ENCODE measurements at places on chromosomes 12 and 14.

GRCh38 chr14:29007990-29008389 is 241.4 kb downstream of the FOXG1 start:
- DNase-seq, result no peak

DNA sequence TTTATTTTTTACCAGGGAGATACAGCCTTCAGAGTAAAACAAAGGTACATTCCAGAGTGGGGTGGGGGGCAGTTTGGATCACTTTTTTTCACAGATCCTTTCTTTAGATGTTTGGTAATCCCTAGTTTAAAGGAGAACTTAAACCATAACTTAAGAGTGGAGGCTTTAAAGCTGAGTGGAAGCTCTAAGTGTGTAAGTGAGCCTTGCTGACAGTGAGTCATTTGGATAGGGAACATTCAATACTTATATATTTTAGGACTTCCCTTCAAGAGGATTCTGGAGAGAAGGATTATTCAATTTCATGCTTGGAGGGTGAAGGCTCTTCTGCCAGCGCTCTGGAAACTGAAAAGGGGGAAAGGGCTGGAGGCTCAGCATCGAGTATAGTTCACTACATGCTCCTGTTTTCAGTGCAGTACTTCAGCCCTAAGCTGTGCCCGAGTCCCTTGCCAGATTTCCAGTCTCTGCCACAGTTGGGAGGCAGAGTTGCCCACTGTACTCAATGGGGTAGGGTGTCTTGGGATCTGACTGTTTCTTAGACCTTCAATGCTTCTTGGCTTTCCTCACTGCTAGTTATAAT is 8.4 kb downstream of the PRKAG1 start:
- no peak for DNase-seq

GRCh38 chr12:2338991-2339431 is 286.2 kb downstream of the CACNA1C start:
- no peak for DNase-seq

DNA sequence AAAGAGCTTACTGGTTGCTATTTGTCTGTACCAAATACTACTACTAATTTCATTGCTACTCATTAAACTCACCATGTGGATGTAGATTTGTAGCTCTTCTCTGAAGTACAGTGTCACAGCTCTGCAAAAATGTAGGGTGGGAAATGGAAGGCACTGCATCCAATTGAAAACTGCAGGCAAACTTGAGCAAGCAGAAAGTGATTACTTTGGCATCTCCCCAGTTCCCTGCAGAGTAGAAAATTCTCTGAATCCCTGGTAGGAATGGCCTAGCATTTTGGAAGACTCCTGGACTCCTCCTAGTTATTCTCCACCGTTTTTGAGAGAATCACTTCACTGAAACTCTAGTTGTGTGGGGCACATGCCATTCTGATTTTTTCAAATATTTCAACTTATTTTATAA is 239.1 kb downstream of the DIO2 start:
- DNase-seq, result no peak

DNA sequence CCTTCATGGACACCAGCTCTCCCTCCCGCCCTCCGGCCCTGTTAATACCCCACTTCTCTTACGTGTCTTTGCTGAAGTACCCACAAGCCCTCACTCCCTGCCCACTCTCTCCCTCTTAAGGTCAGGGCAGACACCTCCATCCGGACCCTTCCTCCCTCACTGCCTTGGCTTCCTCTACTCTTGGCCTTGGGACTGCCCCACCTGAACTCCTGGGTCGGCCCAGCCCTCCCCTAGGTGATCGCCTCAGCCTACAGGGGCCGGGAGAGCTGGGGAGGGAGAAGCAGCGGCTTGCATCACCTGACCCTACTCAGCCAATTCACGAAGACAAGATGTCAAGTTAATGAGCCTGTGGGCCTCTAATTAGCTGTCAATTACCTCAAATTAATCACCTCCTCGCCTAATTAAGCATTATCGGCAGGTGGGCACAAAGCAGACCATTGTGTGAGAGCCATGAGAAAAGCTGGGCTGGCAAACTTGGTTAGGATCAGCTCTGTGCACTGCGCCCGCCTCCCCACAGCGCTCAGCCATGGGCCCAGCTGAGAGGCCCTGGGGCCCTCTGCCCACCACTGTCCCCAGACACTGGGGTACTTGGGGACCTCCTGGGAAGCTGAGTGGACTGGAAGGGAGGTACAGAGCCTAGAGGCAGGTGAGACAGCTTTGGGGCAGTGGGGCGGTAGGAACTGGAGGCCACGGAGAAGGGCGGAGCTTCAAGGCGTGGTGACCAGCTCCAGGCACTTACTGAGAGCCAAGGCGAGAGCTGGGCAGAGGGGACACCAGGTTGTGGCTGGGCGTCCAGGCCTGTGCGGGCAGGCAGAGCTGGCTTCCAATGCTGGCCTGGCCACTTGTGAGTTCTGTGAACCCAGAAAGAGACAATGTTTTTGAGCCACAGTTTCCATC is 25.1 kb upstream of the VSX2 start:
- DNase-seq, result no peak

DNA sequence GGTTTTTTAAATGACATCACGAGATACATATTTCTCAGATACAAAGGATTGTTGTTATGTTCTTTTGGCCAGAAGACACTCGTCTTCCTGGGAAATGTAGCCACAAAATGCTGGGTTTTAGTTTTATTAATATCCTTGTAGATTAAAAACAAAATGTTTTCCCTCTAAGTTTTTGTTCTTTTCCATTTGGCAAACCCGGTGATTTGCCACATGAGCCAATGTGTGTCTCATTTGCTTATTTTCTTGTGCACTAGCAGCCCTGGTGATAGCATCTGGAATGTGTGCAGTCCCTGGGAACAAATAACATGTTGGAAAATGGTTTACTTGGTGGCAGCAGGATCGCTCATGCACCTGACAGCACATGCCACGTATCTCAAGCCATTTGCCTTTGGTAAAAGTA is 61.0 kb downstream of the HMGA2 start:
- no peak for DNase-seq

DNA sequence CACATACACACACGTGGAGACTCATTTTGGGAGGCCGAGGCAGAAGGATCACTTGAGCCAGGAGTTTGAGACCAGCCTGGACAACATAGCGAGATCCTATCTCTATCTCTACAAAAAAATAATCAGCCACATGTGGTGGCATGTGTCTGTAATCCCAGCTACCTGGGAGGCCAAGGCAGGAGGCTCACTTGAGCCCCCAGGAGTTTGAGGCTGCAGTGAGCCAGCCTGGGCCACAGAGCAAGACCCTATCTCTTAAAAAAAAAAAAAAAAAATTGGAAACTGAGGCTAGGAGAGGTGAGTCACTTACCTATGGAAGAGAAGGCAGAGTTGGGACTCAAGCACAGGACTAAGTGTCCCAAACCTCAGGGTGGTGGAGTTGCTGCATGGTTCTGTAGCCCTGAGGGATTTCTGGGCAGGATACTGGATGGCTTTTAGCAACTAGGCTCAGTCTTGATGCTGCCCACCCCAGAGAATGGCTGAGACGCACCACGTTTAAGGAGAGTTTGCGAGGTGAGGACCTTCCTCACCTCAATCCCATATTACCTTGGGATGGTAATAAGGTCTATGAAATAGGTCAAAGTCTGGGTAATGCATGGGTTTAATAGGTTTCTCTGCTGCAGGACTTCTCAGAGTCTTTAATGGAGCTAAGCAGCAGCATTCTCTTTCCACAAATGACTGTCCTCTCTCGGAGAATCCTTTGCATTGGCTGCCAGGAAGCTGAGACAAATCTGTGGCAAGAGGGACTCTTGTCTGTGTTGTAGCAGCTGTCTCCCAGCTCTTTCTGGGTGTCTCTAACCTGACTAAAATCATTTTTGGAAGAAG is 35.6 kb downstream of the SH2B3 start:
- DNase-seq, result no peak

DNA sequence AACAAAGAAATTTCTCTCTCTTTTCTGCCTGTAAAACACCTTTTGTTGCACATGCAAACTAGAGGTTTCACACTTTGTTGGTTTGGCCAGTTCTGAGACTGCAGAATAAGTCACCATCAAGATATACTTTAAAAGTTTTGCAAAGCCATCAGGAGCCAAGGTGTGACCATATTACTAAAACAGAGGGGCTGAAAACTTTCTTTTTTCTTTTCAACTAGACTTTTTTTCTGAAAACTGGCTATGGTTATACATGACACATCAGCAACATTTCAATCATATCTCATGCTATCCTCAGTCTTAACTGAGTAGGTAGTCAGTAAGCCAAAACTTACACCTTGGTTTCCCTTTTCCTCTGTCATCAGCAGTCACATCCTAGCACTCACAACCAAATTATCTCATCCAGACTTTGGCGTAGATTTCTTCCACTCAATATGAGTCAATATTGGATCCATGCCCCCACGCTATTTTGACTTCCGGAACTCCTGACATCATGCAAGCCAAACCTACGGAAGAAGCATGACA is 4.1 kb upstream of the IFNG start:
- DNase-seq, result no peak

DNA sequence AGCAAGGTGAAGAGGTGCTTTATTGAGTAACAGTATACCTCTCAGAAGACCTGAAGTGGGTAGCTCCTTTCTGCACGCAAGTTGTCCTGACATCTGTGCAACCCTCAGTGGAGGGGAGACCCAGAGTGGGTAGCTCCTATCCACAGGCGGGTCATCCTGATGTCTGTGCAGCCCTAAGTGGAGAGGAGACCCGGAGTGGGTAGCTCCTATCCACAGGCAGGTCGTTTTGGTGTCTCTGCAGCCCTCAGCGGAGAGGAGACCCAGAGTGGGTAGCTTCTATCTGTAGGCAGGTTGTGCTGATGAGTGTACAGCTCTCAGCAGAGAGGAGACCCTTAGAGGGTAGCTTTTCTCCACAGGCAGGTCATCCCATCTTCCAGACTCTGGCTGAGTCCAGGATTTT is 45.1 kb upstream of the PRPF39 start:
- DNase-seq, result no peak

GRCh38 chr14:71729596-71729995 is 202.6 kb upstream of the RGS6 start:
- no peak for DNase-seq

DNA sequence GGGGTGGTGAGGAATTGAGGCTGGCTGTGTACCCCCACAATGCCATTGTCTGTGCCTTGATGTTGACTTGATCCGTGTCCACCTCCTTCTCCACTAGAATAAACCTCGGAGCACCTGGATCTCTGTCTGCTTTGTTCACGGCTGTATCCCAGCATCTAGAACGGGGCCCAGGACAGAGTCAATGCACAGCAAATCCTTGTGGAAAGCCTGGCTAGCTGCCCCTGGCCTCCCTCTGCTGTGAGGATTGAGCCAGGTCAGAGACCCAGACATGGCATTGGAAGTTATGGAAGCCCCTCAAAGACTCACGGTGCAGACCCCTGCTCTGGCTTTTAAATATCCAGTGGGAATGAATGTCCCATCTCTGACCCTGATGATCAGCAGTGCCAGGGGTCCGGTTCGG is 109.2 kb downstream of the SCARB1 start:
- no peak for DNase-seq

DNA sequence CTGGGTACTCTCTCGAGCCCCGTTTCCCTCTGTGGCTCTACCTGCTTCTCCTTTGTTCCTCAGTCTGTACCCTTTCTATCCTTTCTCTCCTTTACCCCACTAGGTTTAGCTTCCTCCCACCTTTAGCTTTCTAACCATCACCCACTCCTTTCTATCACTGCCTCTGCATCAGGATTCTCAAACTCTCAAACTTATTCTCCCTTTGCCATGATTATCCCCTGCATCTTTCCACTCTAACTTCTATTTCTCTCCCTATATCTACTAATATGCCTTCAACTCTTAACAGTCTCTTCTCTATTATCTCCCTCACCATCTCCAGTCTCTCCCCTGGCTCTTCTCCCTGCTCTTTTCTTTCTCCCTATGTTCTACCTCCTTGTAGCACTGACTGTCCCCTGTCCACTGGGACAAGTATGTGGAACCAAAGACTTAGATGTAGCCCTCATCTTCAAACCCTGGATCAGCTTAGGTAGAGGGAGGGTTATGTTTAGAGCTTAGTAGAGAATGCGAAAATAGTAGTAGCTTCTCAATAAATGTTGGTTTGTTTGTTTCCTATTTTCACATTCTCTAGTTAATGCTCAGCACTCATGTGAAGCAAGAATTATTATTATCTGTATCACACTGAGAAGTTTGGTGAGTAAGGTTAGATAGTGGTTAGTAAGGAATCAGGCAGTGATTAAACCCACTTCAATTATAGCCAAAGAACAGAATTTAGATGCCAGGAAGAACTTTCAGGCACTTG is 3.4 kb downstream of the GDF11 start:
- no peak for DNase-seq

- no peak for DNase-seq
Measured at GRCh38 chr14:103108749-103109207, 14.3 kb downstream of the EXOC3L4 start.

DNA sequence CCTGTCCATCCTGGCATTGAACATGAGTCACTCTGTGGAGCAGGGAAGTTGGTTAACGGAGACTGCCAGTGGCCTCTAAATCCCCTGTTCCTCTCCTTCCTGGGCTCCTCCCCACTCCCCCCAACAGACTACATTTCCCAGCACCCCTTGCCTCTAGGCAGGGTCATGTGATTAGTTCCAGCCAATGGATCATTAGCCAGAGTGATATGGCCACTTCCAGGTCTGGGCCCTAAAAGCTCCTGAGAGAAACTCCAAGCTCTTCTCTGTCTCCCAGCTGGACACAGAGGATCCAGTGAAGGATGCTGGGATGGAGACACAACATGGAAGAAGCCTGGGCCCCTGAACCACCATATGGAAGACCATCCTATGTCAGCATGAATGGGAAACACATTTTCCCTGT is 54.4 kb upstream of the RFLNA start:
- DNase-seq, result no peak

DNA sequence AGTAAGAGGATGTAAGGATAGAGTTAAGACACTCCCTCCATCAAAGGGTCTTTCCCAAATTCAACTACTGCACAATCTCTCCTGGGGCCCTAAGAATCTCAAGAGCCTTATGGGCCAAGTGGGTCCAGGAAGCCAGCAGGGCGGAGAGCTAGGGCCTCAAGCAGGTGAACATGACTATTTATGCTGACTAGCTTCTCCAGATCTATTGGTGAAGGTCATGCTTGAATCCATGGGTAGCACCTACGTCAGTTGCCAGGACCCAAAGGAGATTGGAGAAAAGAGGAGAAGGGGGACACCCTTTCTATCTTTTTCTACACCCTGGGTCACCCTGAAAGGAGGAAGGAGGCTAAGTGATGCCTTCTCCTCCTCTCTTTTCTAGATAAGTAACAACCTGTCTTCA is 534.2 kb upstream of the MIS18BP1 start:
- peak; percentile 12 for DNase-seq

DNA sequence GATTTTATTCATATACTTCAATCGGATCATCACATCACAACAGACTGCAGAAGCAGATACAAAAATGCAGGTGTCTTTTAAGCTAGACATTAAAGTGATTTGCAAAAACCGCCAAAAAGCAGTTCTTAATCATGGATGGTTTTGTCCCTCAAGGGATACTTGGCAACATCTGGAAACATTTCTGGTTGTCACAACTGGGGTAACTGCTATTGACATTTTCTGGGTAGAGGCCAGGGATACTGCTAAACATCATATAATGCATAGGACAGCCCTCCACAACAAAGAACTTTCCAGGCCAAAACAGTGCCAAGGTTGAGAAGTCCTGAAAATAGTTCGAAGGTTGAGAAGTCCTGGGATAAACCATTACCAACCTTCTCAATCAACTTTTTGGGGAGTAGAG is 101.8 kb upstream of the BBS10 start:
- no peak for DNase-seq

All from right cardiac atrium (tissue), 5 donors.